NCI-H2081 treated with DMSO at 0.1 percent for 48 hours (cell line): ENCODE measurements at places on chromosomes 1 and 21.

- no peak for DNase-seq
Measured at GRCh38 chr21:42081138-42081537, 10.0 kb downstream of the UMODL1 start.

- DNase-seq, result no peak
Measured at GRCh38 chr1:233707880-233708815, 94.2 kb downstream of the KCNK1 start.

GRCh38 chr1:39818482-39818881, 29.8 kb upstream of the BMP8B start:
- DNase-seq, result no peak

DNA sequence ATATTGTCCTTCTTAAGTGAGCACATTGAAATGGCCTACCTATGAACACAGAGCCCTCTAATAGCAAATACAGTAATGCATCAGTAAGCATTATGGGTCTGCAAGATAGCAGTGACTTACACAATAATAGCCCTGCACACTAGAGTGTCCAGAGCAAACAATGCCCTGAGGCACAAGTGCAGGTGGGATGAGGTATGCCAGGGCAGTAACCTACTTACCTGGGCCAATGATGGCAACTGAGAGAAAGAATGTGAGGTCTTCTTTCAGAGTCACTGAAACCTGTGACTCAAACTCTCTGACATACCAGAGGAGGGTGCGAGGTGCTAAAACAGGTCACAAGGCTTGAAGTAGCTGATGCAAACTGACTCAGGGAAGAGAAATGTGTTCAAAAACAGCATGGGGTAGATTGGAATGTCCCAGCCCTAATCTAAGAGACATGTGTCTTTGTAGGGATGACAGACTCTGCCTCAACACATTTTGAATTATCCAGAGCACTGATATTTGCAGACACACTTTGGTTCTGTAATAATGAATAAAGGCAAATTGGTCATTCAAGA, 168.5 kb upstream of the RUNX1 start:
- no peak for DNase-seq

- no peak for DNase-seq
Measured at GRCh38 chr1:2989976-2990375, 31.3 kb upstream of the ACTRT2 start.

DNA sequence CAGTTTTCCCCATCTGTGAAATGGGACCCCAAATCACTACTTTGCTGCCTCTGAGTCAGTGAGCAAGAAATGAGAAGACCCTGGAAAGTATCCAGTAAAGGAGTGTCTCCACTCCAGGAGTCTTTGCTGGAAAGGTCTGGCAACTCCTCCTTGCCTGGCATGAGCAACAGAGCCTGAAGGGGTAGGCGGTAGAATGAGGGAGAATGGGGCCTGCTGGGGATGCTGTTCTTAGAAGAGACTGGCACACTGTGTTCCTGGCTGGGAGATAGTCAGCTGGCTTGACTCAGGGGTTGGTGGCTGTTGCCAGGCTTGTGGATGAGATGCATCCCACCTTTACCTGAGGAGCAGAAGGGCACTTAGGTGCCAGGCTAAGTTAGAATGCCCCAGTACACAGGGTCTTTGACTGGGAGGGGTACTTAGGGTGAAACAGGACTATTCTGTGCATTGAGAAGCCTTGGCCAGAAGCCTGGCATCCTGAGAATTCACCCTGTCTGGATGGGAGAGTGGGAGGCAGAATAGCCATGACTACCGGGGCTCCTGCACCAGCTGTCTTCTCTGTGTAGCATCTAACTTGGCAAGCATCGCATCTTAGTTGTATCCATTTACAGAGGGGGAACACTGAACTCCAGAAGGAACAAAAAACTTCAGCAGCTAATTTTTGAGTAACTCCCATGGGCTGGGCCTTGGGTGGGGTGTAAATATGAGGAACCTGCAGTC, 2.5 kb downstream of the MFSD2A start:
- DNase-seq, result no peak

- no peak for DNase-seq
Measured at GRCh38 chr1:29466258-29466657, 229.9 kb downstream of the PTPRU start.

DNA sequence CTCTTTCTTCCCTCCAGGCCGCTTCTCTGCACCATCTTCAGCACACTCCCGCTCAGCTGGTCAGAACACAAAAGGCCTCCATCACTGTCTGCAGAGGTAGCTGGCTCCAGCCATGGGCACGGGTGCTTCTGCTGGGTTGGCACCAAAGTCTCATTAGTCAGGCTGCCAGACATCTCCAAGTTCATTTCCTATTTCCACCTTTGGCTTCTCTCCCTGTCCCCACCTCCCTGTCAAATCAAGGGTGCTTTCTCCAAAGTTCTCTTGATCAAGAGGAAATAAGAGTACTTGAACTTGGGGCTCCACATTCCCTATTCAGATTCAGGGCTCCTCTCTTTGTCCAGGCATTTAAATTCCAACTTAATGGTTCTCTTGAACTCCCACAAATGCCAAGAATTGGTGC, 33.9 kb upstream of the GRIK3 start:
- DNase-seq, result no peak

- DNase-seq, result no peak
Measured at GRCh38 chr1:2347896-2348295, 43.5 kb downstream of the MORN1 start.

DNA sequence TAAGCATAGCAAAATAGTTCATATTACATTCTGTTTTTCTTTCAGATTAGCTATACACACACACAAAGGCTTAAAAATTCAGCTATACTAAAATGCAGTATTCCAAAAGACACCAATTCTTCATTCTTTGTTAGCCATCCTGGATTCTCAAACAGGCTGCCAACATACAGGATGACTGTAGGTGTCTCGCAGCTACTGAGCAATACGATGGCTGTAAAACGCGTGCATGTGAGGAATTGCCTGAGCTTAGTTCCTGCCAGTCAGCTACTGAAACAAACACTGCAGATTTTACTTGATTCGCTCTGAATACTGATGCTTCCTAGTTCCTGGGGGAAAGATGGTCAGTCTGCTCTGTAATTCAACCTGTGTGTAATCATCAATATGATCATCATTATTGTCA, 24.7 kb upstream of the HMGN1 start:
- DNase-seq, result no peak

- DNase-seq, result no peak
Measured at GRCh38 chr1:8625981-8626898, 191.2 kb downstream of the RERE start.

GRCh38 chr1:64004451-64005025, 198.9 kb upstream of the UBE2U start:
- no peak for DNase-seq

- DNase-seq, result no peak
Measured at GRCh38 chr1:246658567-246658966, 65.6 kb upstream of the SCCPDH start.

- no peak for DNase-seq
Measured at GRCh38 chr21:45886610-45887026, 95.0 kb upstream of the COL6A1 start.

GRCh38 chr1:206486995-206487788, 16.9 kb downstream of the IKBKE start:
- DNase-seq, result no peak

GRCh38 chr1:107294686-107295085, 153.8 kb downstream of the NTNG1 start:
- DNase-seq, result no peak
